Epithelial cell of proximal tubule (primary cell): ENCODE measurements at places on chromosomes 13 and 19. TPM values are rescaled to one million over a fixed set of nuclear protein-coding genes. Genes with fewer than 3 reads are reported as not detected.

The PPM1N gene
- total RNA-seq: 0.17 TPM in 1 of 2 replicates, not detected in the other

The FTL gene
- 1,293 and 2,420 TPM in 2 replicates for total RNA-seq

The IZUMO2 gene
- total RNA-seq: 0.29 TPM in 1 of 2 replicates, not detected in the other

The ZNF440 gene
- total RNA-seq: 2.7 and 2.9 TPM in 2 replicates

The CEACAM1 gene
- 0.46 and 1.0 TPM in 2 replicates for total RNA-seq

The ZNF329 gene
- total RNA-seq: 4.1 and 7.1 TPM in 2 replicates

The IRGC gene
- not detected in 2 replicates for total RNA-seq

The CHST8 gene
- total RNA-seq: not detected in 2 replicates

The CACNG8 gene
- total RNA-seq: under 0.01 TPM in 1 of 2 replicates, not detected in the other

The BRCA2 gene
- 7.6 and 10.1 TPM in 2 replicates for total RNA-seq

The TBXA2R gene
- 0.17 and 0.51 TPM in 2 replicates for total RNA-seq

The DDA1 gene
- 35.6 and 47.0 TPM in 2 replicates for total RNA-seq

The CEACAM8 gene
- total RNA-seq: not detected in 2 replicates

The CCDC124 gene
- 68.4 and 115 TPM in 2 replicates for total RNA-seq

The SYT5 gene
- 0.29 TPM in 1 of 2 replicates, not detected in the other for total RNA-seq

The PGLYRP1 gene
- not detected in 2 replicates for total RNA-seq

The SIGLEC5 gene
- total RNA-seq: not detected in 2 replicates

The ZNF579 gene
- total RNA-seq: 10.0 and 11.4 TPM in 2 replicates

The LAIR1 gene
- total RNA-seq: not detected in 2 replicates

The ADPRHL1 gene
- total RNA-seq: 2.2 and 3.3 TPM in 2 replicates

The DIRAS1 gene
- total RNA-seq: 0.94 TPM in 1 of 2 replicates, not detected in the other

The ZNF541 gene
- total RNA-seq: not detected in 2 replicates

The PSG2 gene
- not detected in 2 replicates for total RNA-seq

The MAST3 gene
- total RNA-seq: 1.7 and 3.5 TPM in 2 replicates

The FSD1 gene
- total RNA-seq: 17.5 and 22.9 TPM in 2 replicates

The SMIM44 gene
- 1.0 TPM in 1 of 2 replicates, not detected in the other for total RNA-seq

The COX6B1 gene
- 496 and 575 TPM in 2 replicates for total RNA-seq

The MAST1 gene
- 0.22 and 1.5 TPM in 2 replicates for total RNA-seq

The NOTCH3 gene
- 3.8 and 19.6 TPM in 2 replicates for total RNA-seq

The RNF113B gene
- total RNA-seq: not detected in 2 replicates

The CCL25 gene
- not detected in 2 replicates for total RNA-seq

The ICAM5 gene
- 0.14 TPM in 1 of 2 replicates, not detected in the other for total RNA-seq

The DIAPH3 gene
- 48.0 and 49.6 TPM in 2 replicates for total RNA-seq

The TICAM1 gene
- 6.0 and 7.4 TPM in 2 replicates for total RNA-seq

The CFAP97D2 gene
- total RNA-seq: not detected in 2 replicates

The PALM3 gene
- total RNA-seq: 0.17 and 0.36 TPM in 2 replicates

The REXO1 gene
- total RNA-seq: 14.5 and 18.4 TPM in 2 replicates

The FARSA gene
- total RNA-seq: 89.1 and 101 TPM in 2 replicates

The CACNA1A gene
- total RNA-seq: 0.07 and 0.98 TPM in 2 replicates

The ZNF549 gene
- 1.7 and 2.4 TPM in 2 replicates for total RNA-seq

The SNRNP70 gene
- 165 and 257 TPM in 2 replicates for total RNA-seq

The IFNL1 gene
- not detected in 2 replicates for total RNA-seq

The TMPRSS9 gene
- not detected in 2 replicates for total RNA-seq

The CFD gene
- 3.2 and 5.2 TPM in 2 replicates for total RNA-seq

The TGFBR3L gene
- total RNA-seq: 1.6 and 16.8 TPM in 2 replicates

The ZIK1 gene
- total RNA-seq: 3.6 and 4.8 TPM in 2 replicates

The KRTDAP gene
- not detected in 2 replicates for total RNA-seq

The ERICH4 gene
- not detected in 2 replicates for total RNA-seq

The NKPD1 gene
- 0.29 TPM in 1 of 2 replicates, not detected in the other for total RNA-seq

The TJP3 gene
- total RNA-seq: 1.9 and 3.8 TPM in 2 replicates

The CBARP gene
- 6.8 and 9.7 TPM in 2 replicates for total RNA-seq

The LCP1 gene
- 7.0 and 24.6 TPM in 2 replicates for total RNA-seq

The LRRC63 gene
- not detected in 2 replicates for total RNA-seq

The C1QTNF9 gene
- total RNA-seq: not detected in 2 replicates

The ADGRE3 gene
- not detected in 2 replicates for total RNA-seq

The CATSPERD gene
- total RNA-seq: 0.65 TPM in 1 of 2 replicates, not detected in the other

The CPB2 gene
- not detected in 2 replicates for total RNA-seq

The ZNF776 gene
- total RNA-seq: 8.6 and 9.0 TPM in 2 replicates
